Cardiac septum (tissue), 1 donor: ENCODE measurements at places on chromosomes 6 and 20. TPM values are rescaled to one million over a fixed set of nuclear protein-coding genes. Genes with fewer than 3 reads are reported as not detected.

DNA sequence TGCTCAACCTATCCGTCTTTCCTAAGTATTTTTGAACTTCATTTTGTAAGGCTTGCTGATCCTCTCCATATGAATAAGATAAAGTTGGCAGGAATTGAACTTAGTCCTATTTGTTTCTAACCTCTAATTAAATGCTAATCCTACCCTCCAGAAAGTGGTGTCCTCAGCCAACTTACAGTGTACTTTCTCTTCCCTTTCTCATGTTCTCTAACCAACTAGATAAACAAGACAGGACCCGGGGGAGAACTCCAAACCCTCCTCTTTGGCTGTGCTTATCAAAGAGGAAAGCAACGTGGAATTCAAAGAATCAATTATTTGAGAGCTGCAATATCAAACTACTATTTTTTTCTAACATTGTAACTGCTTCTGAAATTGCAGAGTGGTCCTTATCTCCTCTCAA is 56.5 kb upstream of the NRSN1 start:
- no peak for DNase-seq

DNA sequence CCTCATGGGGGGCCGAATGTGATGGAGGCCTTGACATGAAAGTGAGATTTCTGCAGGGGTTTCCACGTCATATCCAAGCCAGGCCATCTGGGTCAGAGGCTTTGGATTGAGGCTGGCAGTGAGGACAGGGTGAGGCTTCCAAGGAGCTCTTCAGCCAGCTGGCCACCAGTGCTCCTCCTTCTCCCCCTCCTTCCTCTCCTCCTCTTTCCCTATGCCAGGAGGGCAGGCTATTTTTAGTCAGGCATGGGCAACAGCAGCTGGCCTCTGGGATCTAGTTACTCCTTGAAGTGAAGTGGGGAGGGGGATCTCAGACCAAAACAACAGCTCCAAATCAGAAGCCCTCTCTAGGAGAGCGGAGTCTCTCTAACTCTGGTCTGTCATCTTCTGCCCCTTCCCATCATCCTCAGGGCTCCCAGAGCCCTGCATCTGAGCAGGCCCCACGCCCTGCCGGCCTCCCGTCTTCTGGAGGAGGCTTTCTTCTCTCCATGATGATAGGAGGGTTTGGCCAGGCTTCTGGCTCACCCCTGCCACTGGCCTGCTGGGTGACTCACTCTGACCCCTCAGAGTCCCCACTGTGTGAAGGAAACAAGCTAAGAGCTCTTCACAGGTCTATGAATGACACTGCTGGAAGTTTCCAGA is 612 bp downstream of the TNNC2 start:
- no peak for DNase-seq

GRCh38 chr20:258963-259362 is 1.4 kb downstream of the DEFB132 start:
- no peak for DNase-seq

DNA sequence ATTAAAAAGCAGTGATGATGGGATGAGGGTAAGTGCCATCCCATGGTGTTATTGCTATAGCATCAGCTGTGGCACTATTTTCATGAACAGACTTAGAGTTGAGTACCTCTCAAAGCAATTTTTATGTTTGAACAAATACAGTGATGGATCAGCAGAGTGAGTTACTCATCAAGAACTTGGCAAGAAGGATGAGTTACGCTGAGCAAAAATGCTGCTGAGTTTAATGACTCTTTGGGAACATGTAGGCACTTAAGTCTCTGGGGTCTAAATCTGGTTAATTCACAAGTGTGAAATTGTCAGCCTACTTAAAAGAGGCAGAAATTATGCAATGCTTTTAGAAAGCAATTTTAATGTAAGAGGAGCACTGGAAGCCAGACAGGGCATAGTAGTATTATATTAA is 78.5 kb upstream of the AHI1 start:
- no peak for DNase-seq

The DUSP15 gene
- 3.4 TPM for total RNA-seq

DNA sequence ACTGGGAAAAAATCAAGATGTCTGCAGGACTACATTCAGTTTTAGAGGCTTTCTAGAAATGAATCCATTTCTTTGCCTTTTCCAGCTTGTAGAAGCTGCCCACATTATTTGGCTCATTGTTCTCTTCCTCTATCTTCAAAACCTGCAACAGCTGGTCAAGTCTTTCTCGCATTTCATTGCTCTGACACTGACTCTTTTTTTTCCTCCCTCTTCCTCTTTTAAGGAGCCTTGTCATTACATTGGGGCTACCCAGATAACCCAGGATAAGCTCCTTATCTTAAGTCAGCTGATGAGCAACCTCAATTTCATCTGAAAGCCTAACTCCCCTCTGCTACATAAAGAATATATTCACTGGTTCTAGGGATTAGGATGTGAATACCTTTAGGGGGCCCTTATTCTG is 53.2 kb upstream of the CEP162 start:
- no peak for DNase-seq

The C6orf52 gene
- total RNA-seq: 1.7 TPM

GRCh38 chr6:11083491-11083890 is 10.1 kb upstream of the SMIM13 start:
- no peak for DNase-seq

- DNase-seq: no peak
Measured at GRCh38 chr6:110528930-110529325, 52.5 kb upstream of the SLC22A16 start.

GRCh38 chr20:49989234-49990065 is 6.7 kb downstream of the SNAI1 start:
- DNase-seq: peak; percentile 85

GRCh38 chr6:36126121-36126520 is 4.2 kb upstream of the MAPK13 start:
- no peak for DNase-seq

The GSTA3 gene
- not detected for total RNA-seq

- no peak for DNase-seq
Measured at GRCh38 chr20:11101243-11101642, 427.4 kb upstream of the JAG1 start.

The C6orf118 gene
- total RNA-seq: not detected

DNA sequence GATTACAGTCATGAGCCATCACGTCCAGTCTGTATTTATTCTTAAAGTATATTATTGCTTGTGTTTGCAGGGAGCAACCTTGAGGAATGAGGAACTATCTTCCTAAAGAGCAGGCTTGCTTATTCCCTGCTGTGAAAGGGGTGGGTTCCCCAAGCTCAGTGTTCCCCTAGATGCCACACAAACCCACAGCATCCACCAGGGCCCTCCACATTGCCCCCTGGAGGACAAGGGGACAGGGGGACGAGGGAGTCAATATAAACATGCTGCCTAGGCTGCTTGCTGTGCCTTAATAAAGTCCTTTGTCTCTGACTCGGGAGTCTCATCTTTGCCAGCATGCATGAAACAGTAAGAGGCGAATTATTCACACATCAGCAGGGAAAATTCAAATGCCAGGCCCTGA is 8.0 kb upstream of the IDH3B start:
- no peak for DNase-seq

- DNase-seq: no peak
Measured at GRCh38 chr6:29602564-29603361, 17.8 kb downstream of the OR2H2 start.

DNA sequence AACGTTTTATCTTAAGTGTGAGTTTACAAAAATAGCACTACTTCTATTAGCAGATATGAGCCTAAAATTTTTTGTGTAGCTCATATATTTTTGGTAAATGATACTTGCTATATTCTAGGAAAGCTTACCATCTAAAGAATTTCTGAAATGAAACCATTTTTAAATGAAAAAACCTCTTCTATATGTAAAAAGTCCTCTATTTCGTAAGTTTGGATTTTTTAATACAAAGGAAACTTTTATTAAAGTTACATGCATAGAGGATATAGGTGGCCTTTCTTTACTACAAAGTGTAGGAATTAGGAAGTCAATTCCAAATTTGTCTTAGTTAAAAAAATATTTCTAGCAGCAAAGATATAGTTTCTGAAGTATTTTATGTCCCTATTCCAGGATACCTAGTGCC is 18.8 kb downstream of the EFHC1 start:
- no peak for DNase-seq

GRCh38 chr20:63775096-63775978 is 35.8 kb downstream of the SLC2A4RG start:
- DNase-seq: no peak

DNA sequence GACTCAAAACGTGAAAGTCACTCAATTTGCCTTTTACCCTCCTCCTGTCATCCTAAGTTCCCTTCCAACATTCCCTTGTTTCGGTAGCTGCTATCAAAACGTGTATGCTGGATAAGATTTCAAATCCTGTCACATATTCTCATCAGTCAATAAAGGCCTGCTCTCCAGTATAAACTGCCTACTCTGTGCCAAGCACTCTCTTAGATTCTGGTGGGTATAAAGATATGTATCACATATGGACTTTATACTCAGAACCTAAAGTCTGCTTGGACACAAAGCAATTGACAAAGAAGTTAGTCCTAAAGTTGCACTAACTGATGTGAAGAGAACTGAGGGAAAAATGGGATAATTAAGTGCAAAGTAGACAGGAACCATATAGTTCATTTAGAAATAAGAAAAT is 476.6 kb upstream of the MARCKS start:
- no peak for DNase-seq

GRCh38 chr6:108365478-108365877 is 70.6 kb downstream of the AFG1L start:
- no peak for DNase-seq

The NKX2-2 gene
- 0.11 TPM for total RNA-seq

GRCh38 chr20:62840244-62841197 is 21.1 kb downstream of the TCFL5 start:
- DNase-seq: no peak

GRCh38 chr6:134546962-134547645 is 229.2 kb upstream of the SGK1 start:
- no peak for DNase-seq
